ENCODE measurements at places on chromosomes 16 and 17.

- DNase-seq: peak; percentile 7
Observed at GRCh38 chr16:50502616-50503011, 45.6 kb upstream of the NKD1 start.

DNA sequence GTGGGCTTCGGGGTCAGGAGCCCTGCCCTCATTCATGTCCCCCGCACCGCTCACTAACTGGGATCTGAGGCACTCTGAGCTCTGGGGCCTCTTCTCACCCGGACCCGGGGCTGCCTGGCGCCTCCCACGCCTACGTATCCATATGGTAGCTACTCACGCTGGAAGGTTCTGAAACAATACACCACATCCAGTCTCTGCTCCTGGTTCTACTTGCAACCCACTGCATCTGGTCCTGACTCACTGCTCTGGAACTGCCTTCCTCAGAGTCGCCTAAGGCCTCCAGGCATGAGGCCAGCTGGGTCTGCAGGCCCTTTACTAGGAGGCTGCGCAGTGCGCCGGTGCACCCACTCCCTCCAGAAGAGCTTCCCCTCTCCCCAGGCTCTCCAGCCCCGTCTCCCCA, 18.1 kb downstream of the USP36 start:
- DNase-seq: no peak

DNA sequence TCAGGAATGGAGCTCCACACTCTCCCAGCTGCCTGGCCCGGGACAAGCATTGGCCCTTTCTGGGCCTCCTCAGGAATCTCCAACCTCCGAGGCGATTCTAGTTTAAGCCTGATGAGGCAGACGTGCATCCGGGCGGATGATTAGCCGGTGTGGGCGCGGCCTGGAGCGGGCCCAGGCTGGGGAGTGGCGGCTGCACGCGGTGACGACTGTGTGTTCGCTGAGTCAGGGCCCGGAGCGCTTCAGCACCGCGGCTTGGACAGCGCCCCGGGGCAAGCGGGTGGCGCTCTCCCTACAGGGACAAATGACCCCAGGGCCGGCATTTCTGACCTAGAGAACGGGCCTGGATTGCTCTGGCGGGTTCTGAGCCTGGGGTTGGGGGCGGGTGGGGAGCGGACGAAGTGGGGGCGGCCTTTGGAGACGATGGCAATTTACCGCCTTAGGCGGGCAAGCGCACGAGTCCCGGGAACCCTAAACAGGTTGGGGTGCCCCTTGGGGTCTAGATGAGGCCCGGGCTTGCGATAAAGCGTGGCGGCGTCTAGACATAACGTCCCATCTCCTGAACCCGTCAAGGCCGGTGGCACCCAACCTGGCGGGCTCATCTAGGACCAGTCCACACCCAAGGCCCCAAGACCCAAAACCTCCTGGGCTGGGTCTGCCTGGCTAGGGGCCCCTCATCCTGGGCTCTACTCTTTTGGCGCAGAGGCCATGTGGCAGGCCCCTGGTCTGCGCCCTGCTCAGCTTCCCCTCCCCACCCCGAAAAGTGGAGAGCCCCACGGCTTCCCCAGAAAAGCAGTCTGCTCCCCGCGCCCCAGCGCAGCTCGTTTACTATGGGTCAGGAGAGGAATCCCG, 22.3 kb upstream of the ZNHIT3 start:
- DNase-seq: peak; percentile 12

DNA sequence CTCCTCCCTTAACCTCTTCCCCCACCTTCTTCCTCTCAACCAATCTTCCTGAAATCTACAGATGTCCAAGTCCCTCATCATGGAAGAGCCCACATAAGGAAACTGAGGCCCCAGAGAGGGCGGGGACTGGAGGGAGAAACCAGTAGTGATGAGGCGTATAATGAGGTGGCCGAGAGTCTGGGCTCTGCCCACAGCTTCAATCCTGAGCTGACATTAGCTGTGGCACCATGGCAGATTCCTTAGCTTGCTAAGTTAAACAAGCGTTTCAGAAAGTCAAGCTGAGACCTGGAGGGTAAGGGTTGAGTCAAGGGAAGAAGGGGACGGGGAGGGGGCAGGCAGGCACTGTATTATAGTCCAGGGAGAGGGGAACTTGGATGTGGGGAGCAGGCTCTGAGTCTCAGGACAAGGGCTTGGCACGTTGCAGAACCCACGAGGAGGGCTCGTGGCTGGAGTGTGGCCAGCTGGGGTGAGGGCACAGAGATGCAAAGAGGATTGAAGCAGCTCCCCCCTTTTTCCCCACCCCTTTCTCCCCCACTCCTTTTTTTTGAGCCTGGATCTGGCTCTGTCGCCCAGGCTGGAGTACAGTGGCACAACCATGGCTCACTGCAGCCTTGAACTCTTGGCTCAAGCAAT, 13.3 kb downstream of the ARHGAP23 start:
- DNase-seq: no peak

- DNase-seq: no peak
Observed at GRCh38 chr17:74833501-74834377, 25.9 kb downstream of the GRIN2C start.

DNA sequence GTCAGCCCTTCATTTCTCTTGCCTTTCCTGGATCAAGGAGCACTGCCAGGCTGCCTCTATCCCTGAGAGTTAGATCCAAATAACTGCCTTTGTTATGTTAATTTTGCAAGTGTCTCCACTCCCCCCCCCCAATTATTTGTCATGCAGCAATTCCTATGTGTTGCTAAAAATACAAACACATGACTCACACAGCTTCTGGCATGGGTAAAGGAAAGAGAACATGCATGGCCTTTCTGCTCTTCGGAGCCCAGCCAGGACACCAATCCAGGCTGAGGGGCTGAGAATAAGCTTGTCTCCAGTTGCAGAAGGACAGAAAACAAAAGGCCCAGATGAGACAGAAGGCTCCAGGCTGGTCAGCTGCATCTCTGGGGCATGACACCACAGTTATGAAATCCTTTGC, 148.0 kb upstream of the TNRC6C start:
- peak; percentile 14 for DNase-seq

All from NCI-H446 treated with DMSO at 0.1 percent for 48 hours (cell line).